ENCODE measurements at places on chromosomes 4 and X.
A peak's percentile ranks its signal among the peaks of the same experiment; 100 is the strongest.

DNA sequence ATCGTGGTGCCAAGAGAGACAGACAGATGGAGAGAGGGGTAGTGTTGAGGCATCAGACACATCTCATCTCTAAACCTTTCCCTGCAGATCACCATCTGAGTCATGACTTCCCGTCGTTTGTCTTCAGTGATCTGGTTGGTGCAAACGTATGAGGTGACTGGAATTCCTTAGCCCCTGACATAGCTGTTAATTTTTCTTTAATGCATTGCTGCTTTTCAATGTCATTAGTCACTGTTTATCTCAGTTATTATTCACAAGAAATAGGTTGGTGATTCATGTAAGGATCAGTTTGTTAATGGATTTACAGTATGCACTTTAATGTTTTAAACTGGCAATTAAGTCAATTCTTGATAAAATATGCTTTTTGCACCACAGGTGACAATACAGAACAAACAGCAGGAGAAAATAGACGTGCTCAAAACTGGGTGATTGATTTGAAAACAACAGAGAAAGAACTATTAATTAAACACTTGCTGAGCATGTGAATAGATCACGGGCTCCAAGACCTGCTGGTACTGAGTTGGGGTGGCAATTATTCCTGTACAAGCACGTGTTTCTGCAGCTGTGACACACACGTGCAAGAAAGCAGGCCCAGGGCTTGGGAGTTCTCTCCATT is 1.3 kb upstream of the TMEM154 start:
- peak; percentile 79 for DNase-seq

DNA sequence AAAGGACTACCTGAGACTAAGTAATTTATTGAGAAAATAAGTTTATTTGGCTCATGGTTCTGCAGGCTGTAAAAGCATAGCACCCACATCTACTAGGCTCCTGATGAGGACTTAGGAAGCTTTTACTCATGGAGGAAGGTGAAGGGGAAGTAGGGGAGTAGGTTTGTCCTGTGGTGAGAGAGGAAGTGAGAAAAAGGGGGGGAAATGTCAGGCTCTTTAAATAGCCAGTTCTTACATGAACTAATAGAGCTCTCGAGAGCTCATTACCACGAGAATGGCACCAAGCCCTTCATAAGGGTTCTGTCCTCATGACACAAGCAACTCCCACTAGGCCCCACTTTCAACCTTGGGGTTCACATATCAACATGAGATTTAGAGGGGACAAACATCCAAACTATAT is 125.5 kb upstream of the NRK start:
- no peak for DNase-seq

GRCh38 chr4:36716874-36717273 is 435.5 kb downstream of the DTHD1 start:
- no peak for DNase-seq

- no peak for DNase-seq
Observed at GRCh38 chr4:52729586-52729985, 21.6 kb downstream of the ERVMER34-1 start.

All from fibroblast of skin of left quadriceps (primary cell).